ENCODE measurements at places on chromosomes 2 and 18.

DNA sequence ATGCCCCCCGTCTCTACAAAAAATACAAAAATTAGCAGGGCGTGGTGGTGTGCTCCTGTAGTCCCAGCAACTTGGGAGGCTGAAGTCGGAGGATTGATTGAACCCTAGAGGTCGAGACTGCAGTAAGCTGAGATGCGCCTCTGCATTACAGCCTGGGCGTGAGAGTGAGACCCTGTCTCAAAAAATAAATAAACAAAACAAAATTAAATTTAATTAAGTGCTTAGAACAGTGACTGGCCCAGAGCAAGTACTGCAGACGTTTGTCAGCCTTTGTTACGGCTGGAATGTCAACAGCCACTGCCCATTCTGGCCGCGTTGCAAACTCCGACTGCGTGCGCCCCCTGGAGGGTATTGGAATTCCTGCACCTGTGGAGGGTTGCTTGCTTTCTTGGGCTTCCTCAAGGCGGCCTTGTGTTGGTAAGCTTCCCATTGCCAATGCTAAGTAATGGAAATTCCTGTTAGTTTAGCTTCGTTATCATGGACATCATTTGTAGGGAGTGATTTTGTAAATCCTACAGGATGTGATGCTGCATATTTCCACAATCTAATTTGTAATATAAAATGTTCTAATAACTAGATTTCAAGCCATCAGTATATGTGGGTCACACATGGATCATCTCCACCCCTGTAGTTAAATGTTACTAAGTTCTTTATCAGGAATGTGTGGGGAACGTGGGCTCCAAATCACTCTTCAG is 15.9 kb upstream of the ATP6V1B1 start:
- DNase-seq = peak; percentile 49

DNA sequence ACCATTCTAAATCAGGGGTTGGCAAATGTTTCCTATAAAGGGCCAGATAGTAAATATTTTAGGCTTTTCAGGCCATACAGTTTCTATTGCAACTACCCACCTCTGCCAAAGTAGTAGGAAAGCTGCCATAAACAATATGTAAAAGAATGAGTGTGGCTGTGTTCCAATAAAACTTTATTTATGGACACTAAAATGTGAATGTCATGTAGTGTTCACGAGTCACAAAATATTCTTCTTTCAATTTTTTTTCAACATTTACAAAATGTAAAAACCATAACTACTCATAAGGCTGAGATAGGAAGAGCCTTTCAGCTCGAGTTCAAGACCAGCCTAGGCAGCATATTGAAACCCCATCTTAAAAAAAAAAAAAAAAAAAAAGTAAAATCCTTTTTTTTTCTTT is 13.4 kb downstream of the KCNG3 start:
- no peak for DNase-seq

- DNase-seq = no peak
Observed at GRCh38 chr18:21760321-21760720, 19.7 kb downstream of the MIB1 start.

DNA sequence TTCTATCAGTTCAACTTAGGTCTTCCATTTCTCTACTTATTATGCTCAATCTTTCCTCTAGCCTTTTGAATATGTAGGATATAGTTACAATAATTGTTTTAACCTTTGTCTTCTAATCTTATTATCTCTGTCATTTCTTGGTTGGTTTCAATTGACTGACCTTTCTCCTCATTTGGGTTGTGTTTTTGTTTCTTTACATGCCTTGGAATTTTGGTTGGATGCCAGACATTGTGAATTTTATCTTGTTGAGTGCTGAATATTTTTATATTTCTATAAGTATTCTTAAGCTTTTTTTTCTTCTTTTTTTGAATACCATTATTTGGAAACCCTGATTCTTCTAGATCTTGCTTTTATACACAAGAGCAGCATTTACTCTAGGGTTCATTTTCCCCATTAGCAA is 30.7 kb upstream of the TMEM247 start:
- DNase-seq = no peak

DNA sequence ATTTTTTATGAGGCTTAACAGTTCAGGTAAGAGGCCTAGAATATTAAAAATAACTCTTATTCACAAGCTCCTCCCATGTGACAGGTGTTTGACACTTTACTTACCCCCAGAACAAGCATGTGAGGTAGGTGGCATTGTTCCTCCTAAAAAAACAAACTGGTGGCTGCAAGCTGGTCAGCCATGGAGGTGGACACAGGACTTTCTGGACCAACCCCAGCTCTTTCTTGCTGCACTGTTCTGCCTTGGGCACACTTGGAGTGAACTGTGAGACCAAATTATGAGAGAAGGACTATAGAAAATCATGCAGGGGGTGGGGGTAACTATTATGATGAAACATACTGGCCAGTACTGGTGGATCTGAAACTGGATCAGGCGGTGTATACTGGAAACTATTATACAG is 56.6 kb downstream of the PTPRM start:
- DNase-seq = no peak
